Mesothelial cell of epicardium (in vitro differentiated cells): ENCODE measurements at places on chromosomes 16 and 17. TPM values are rescaled to one million over a fixed set of nuclear protein-coding genes. Genes with fewer than 3 reads are reported as not detected.

The PPM1E gene
- total RNA-seq, result 0.31 to 0.32 TPM (median 0.31 TPM) in 3 replicates

The SYNGR3 gene
- total RNA-seq, result 0.49 to 1.3 TPM (median 1.0 TPM) in 3 replicates

The CCL7 gene
- not detected in 3 replicates for total RNA-seq

GRCh38 chr17:31433091-31433790 is 41.8 kb downstream of the RAB11FIP4 start:
- no peak overlapping the region for H3K4me3 ChIP-seq
- DNase-seq, result no peak
- H3K4me1 ChIP-seq, result no peaks in the 10 kb centered on the region

GRCh38 chr16:14017886-14018285 is 53.2 kb upstream of the MRTFB start:
- H3K4me3 ChIP-seq, result no peak overlapping the region
- H3K4me1 ChIP-seq, result peaks cover 23% of the 10 kb centered on the region
- H3K36me3 ChIP-seq, result no peaks in the 10 kb centered on the region
- H3K27ac ChIP-seq, result no peak overlapping the region

GRCh38 chr16:3140603-3141427 is 6.0 kb downstream of the ZNF213 start:
- DNase-seq, result no peak
- no peak overlapping the region for H3K27ac ChIP-seq
- peaks cover 14% of the 10 kb centered on the region for H3K36me3 ChIP-seq
- peaks cover 4% of the 10 kb centered on the region for H3K4me1 ChIP-seq
- no peak overlapping the region for H3K4me3 ChIP-seq

DNA sequence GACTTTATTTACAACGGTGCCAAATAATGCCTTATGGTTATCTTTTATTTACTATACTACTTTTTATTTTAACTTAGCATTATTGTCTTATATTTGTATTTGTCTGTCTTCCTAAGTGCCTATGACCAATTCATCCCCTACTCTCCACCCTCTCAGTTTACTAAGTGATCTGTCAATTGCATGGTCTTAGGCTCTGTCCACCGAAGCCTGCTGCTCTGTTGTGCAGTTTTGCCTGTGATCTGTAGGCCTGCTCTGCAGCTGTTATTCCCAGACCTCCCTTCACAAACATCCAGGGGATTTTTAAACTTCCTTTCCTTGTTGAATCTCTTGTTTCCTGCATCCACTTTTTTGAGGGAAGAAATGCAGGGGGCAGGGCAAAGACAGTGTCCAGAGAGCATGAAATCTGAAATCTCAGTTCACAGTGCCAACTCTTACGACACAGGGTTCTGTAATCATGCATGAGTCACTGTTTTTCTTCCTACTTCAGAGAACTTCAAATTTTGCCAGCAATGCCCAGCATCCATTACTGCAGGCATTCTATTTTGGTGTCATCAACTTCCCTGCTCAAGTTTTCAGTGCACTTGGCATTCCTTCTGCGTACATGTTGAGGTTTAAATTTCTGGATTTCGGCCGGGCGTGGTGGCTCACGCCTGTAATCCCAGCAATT is 11.4 kb downstream of the SLFN5 start:
- DNase-seq, result no peak
- H3K27me3 ChIP-seq, result no peaks in the 10 kb centered on the region
- H3K4me3 ChIP-seq, result no peak overlapping the region
- H3K4me1 ChIP-seq, result peaks cover 34% of the 10 kb centered on the region
- H3K36me3 ChIP-seq, result peaks cover 14% of the 10 kb centered on the region

DNA sequence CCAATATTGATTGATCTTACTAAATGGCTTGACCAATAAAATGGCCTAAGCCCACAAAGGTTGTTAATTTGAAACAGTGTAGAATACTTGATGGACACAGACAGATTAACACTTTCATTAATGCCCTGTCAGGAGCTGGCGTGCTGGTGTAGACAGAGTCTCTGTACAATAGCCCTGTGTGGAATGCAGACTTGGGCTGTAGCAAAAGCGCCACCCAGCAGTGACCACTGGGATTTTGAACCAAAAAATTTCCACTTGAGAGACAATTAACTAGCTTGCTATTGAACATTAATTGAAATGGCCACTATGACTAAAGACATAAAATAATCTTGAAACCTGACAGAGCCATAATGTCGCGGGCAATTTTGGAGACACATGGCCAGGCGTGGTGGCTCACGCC is 19.7 kb upstream of the GUCY2D start:
- no peak overlapping the region for H3K4me3 ChIP-seq
- no peak overlapping the region for H3K27ac ChIP-seq
- no peak for DNase-seq
- peaks cover 6% of the 10 kb centered on the region for H3K4me1 ChIP-seq

- no peaks in the 10 kb centered on the region for H3K36me3 ChIP-seq
- H3K27ac ChIP-seq, result no peak overlapping the region
- peaks cover 37% of the 10 kb centered on the region for H3K27me3 ChIP-seq
- no peak for DNase-seq
- H3K4me3 ChIP-seq, result no peak overlapping the region
These were observed 13.1 kb upstream of the RNPS1 start for GRCh38 chr16:2280981-2281542.

DNA sequence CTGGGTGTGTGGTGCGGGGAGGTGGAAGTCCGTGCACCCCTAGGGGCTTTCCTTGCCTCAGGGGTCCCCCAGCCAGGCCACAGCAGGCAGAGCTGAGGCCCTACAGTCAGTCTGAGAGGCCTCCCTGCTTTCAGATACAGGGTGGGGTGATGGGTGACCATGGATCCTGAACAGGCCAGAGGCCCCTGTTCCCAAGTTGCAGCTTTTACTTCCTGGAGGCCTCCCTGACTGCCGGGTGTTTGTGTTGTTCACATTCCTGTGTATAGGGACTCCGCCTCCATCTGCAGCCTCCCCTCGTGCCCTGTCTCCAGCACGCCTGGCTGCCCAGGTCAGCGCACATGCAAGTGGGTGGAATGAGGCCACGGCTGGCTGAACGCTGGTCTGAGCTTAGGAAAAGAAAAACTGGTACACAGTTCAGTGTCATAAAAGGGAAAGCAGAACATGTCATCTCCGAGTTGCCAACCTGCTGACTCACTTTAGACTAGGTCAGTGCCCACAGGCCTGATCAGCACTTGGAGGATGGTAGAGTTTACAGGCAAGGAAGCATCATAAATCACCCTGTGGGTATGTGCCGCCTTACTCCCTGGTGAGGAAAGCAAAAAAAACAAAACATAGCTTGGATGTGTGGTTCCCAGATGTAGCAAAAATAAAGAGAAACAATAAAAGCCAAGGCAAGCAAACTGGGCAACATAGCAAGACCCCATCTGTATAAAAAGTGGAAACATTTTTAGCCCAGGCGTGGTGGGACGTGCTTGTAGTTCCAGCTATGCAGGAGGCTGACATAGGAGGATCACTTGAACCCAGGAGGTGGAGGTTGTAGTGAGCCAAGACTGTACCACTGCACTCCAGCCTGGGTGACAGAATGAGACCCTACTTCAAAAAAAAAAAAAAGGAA is 6.2 kb upstream of the SLC7A6 start:
- peaks cover 7% of the 10 kb centered on the region for H3K4me1 ChIP-seq
- H3K4me3 ChIP-seq, result no peak overlapping the region
- DNase-seq, result no peak

GRCh38 chr16:27267037-27267677 is 1.4 kb downstream of the NSMCE1 start:
- no peaks in the 10 kb centered on the region for H3K27me3 ChIP-seq
- H3K4me1 ChIP-seq, result peaks cover 13% of the 10 kb centered on the region
- no peak overlapping the region for H3K27ac ChIP-seq
- H3K4me3 ChIP-seq, result peak overlapping the region; percentile 84

- H3K27me3 ChIP-seq, result peaks cover 26% of the 10 kb centered on the region
- no peak overlapping the region for H3K27ac ChIP-seq
- no peak for DNase-seq
- H3K36me3 ChIP-seq, result no peaks in the 10 kb centered on the region
- H3K4me1 ChIP-seq, result peaks cover 8% of the 10 kb centered on the region
These were observed 185.4 kb upstream of the RPL38 start for GRCh38 chr17:74018115-74018514.

GRCh38 chr17:17795296-17795695 is 41.5 kb downstream of the SREBF1 start:
- DNase-seq, result no peak
- no peak overlapping the region for H3K4me3 ChIP-seq
- H3K36me3 ChIP-seq, result peaks cover 13% of the 10 kb centered on the region
- H3K27me3 ChIP-seq, result no peaks in the 10 kb centered on the region
- H3K27ac ChIP-seq, result no peak overlapping the region
- peaks cover 32% of the 10 kb centered on the region for H3K4me1 ChIP-seq

GRCh38 chr16:68179855-68180254 is 56.1 kb downstream of the ESRP2 start:
- DNase-seq, result no peak
- H3K4me3 ChIP-seq, result no peak overlapping the region
- H3K4me1 ChIP-seq, result no peaks in the 10 kb centered on the region
- peaks cover 35% of the 10 kb centered on the region for H3K36me3 ChIP-seq

DNA sequence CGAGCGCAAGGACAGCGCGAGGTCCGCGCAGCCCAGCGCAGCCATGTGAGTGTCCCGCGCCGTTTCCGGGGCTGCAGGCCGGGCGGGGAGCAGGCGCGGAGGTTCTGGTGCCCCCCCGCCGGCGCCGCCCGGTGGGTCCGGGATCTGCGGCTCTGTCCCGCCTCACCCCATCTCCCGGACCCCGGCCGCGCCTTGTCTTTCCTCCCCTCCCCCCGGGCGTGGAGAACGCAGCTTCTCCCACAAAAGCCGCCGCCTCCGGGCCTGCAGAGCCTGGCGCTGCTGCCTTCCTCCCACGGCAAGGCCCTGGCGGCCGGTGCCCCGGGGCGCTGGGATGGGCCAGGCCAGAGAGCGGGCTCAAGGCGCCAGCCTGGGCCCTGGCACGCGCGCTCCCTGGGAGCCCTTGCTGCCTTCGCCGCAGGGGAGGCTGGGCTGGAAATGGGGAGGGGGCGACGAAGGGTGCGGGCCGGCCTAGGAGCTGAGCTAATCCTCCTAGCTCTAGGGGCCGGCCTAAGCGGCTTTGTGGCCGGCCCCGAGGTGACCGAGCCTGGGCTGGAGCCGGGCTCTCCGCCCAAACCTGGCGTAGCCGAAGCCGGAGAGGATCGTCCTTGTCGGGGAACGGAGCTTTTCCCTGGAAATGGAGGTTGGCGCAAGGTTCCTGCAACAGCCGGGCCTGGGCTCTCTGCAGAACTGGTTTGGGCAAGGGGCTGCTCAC is 397 bp downstream of the RIPOR1 start:
- peaks cover 3% of the 10 kb centered on the region for H3K36me3 ChIP-seq
- H3K4me1 ChIP-seq, result peaks cover 30% of the 10 kb centered on the region
- no peaks in the 10 kb centered on the region for H3K27me3 ChIP-seq
- peak overlapping the region; percentile 74 for H3K27ac ChIP-seq
- H3K4me3 ChIP-seq, result peak overlapping the region; percentile 85

GRCh38 chr17:29573558-29573869 is 5.0 kb downstream of the TP53I13 start:
- H3K27me3 ChIP-seq, result no peaks in the 10 kb centered on the region
- peaks cover 5% of the 10 kb centered on the region for H3K36me3 ChIP-seq
- H3K4me3 ChIP-seq, result no peak overlapping the region
- H3K27ac ChIP-seq, result peak overlapping the region; percentile 21
- DNase-seq, result peak; percentile 18

GRCh38 chr16:57728336-57729181 is 7.0 kb upstream of the KATNB1 start:
- H3K4me1 ChIP-seq, result peaks cover 2% of the 10 kb centered on the region
- H3K27me3 ChIP-seq, result peaks cover 3% of the 10 kb centered on the region
- peaks cover 3% of the 10 kb centered on the region for H3K36me3 ChIP-seq
- no peak overlapping the region for H3K4me3 ChIP-seq
- H3K27ac ChIP-seq, result no peak overlapping the region

- H3K4me3 ChIP-seq, result no peak overlapping the region
- H3K27ac ChIP-seq, result no peak overlapping the region
- no peak for DNase-seq
- no peaks in the 10 kb centered on the region for H3K4me1 ChIP-seq
These were observed 93.6 kb upstream of the DYNLRB2 start for GRCh38 chr16:80447241-80447640.

- DNase-seq, result no peak
- H3K4me1 ChIP-seq, result no peaks in the 10 kb centered on the region
- H3K27ac ChIP-seq, result no peak overlapping the region
These were observed 292.5 kb downstream of the PHKB start for GRCh38 chr16:47753659-47754058.

- no peaks in the 10 kb centered on the region for H3K27me3 ChIP-seq
- no peak overlapping the region for H3K4me3 ChIP-seq
- peaks cover 1% of the 10 kb centered on the region for H3K36me3 ChIP-seq
These were observed 209.9 kb downstream of the ZFHX3 start for GRCh38 chr16:72837846-72838585.

GRCh38 chr17:3513305-3514035 is 37.7 kb downstream of the ASPA start:
- H3K4me3 ChIP-seq, result no peak overlapping the region
- DNase-seq, result no peak
- H3K4me1 ChIP-seq, result peaks cover 8% of the 10 kb centered on the region
- peaks cover 2% of the 10 kb centered on the region for H3K27me3 ChIP-seq
- no peak overlapping the region for H3K27ac ChIP-seq
- H3K36me3 ChIP-seq, result peaks cover 2% of the 10 kb centered on the region

DNA sequence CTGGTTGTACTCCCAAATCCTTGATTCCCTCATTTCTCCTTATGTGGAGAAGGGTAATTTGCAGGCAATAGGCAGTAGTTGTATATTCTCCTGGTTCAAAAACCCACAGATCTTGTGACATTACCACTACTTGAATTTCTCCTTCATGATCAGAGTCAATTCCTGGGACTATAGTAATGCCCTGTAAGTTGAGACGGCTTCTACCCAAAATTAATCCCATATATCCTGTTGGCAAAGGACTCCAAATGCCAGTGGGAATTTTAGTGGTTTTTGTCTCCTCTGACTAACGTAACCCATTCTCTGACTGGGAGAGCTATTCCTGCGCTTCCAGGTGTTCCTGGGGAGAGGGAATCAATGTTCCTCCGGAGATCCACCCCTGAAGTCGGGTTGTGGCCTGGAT is 11.6 kb upstream of the ZNF689 start:
- H3K4me1 ChIP-seq, result no peaks in the 10 kb centered on the region
- H3K27me3 ChIP-seq, result peaks cover 3% of the 10 kb centered on the region
- H3K36me3 ChIP-seq, result no peaks in the 10 kb centered on the region
- DNase-seq, result no peak
- no peak overlapping the region for H3K4me3 ChIP-seq
- H3K27ac ChIP-seq, result no peak overlapping the region

GRCh38 chr16:53098526-53099317 is 43.9 kb downstream of the CHD9 start:
- H3K4me1 ChIP-seq, result peaks cover 27% of the 10 kb centered on the region
- H3K27me3 ChIP-seq, result no peaks in the 10 kb centered on the region
- DNase-seq, result no peak
- H3K27ac ChIP-seq, result peak overlapping the region; percentile 99
- H3K36me3 ChIP-seq, result peaks cover 3% of the 10 kb centered on the region
